SHP77 (cell line): ENCODE measurements at places on chromosomes 7 and 10.

DNA sequence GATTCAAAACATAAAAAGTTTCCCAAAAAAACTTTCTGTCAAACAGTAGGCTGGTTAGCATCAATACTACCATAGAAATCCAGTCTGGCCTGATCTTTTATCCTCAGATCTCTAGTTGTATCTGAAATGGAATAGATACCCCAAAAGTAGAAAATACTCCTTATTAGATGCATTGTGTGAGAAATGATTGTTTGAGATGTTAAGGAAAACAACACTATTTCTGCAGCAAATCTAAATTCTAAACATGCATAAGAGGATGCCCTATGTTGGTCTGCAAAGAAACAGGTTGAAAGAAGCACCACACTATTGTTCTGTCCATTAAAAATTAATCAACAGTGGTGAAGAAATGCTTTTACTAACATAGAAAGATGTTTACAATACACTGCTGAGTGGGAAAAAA, 121.0 kb downstream of the NPY start:
- DNase-seq = no peak

DNA sequence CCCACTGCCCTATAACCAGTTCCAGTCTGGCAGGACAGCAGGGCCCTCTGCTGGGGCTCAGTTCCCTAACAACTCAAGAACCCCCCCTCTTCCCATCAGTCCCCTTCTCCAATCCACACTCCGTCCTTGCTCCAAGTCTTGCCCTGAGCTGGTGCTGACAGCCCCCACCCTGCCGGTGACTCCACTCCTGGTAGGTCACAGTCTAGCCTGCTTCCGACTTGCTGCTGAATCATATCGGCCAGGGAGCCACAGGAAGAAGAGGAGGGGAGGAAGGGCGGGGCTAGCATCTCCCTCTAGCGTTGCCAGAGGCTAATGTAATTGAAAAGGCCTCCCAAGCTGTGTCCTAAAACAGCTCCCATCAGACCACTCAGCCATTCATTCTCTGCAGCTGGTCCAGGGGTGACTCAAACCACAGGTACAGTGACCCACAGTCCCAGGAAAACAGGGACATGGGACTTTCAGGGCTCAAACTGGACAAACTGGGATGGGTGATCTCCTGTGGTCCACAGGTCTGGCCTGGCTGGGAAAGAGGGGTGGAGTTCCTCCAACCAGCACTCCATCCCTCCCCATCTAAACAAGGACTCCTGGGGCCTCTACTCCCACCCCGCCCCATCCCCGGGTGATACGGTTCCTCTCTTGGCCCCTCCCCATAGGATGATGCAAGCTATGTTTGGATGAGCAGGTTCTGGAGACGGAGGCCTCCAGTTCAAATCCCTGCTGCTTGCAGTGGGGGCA, 158.8 kb downstream of the SH3PXD2A start:
- peak; percentile 62 for DNase-seq

GRCh38 chr7:46900312-46901263, 681.3 kb downstream of the TNS3 start:
- no peak for DNase-seq

DNA sequence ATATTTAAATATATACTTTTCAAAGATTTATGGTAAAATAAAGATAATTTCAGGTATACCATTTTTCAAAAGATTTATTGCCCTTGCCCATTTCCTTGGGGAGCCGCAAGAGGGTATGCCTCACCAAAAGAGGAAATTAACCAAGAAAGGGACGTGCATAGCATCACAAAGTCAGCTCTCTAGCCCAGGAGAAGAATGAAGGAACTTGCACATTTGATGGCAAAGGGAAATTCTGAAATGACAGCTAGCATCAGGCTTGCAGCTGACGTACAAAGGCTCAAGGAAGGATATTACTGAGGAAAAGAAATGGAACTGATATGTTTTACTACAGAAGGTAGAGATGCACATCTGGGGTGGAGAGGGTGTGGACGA, 93.6 kb upstream of the RSU1 start:
- DNase-seq = no peak

DNA sequence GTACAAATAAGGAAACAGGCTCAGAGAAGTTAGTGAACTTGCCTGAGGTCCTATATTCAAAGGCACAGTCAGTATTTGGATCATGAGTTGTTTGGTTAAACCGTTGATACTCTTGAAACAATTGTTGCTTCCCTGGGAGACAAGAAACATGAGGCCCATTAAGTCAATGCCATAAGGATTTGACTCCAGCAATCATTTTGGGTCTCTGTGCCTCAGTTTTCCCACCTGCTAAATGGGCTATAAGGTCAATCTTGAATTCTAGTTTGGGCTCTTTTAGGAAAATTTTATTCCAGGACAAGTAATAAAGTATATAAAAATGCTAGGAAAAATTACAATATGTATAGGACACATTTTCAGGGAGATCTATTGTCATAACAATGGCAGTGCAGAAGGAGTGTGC, 202.1 kb downstream of the TMEM26 start:
- no peak for DNase-seq

- no peak for DNase-seq
Observed at GRCh38 chr7:74051193-74051592, 23.2 kb downstream of the ELN start.

DNA sequence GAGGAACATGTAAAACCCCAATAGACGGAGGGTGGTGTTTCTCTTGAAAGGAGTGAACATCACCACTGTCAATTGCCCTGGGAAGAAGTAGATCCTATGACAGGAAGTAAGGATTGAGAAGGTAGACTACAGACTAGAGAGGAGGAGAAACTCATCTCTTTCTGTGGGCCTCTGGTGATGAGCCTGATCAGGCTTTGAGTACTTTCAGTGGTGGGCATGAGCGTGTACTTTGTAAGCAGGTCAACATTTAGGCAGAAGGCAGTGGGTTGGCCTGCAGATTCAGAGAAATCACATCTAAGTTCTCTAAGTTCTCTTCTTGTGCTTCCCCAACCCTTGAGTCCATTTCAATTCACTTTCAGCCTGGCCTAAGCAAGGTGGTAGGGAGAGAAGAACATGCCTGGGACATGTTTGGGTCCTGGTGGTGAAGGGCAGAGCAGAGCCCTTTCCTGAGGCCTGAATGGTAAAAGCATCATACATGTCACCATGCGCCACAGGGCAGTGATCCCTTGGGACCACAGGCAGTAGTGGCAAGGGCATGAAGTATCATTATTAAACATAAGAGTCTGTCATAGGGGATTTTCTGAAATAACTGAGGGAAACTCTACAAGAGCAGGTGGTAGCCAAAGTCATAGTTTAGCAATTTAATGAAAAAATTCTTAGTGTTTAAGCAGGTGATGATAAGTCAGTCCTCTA, 56.4 kb upstream of the ANKRD1 start:
- DNase-seq = no peak

DNA sequence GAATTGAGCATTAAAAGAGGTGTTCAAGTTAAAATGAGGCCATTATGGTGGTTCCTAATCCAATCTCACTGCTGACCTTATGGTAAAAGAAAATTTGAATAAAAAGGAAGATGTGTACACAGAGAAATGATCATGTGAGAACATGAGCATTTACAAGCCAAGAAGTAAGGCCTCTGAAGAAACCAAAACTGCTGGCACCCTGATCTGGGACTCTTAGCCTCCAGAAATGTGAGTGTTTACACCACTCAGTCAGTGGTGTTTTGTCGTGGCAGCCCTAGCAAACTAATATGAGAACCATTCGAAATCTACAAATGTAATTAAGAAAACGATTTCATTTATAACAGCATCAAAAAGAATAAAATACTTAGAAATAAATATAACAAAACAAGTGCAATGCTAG, 6.8 kb upstream of the PLXDC2 start:
- DNase-seq = no peak

GRCh38 chr7:92598310-92598981, 8.3 kb upstream of the FAM133B start:
- DNase-seq = no peak

- DNase-seq = no peak
Observed at GRCh38 chr10:118076705-118077104, 30.0 kb upstream of the RAB11FIP2 start.

DNA sequence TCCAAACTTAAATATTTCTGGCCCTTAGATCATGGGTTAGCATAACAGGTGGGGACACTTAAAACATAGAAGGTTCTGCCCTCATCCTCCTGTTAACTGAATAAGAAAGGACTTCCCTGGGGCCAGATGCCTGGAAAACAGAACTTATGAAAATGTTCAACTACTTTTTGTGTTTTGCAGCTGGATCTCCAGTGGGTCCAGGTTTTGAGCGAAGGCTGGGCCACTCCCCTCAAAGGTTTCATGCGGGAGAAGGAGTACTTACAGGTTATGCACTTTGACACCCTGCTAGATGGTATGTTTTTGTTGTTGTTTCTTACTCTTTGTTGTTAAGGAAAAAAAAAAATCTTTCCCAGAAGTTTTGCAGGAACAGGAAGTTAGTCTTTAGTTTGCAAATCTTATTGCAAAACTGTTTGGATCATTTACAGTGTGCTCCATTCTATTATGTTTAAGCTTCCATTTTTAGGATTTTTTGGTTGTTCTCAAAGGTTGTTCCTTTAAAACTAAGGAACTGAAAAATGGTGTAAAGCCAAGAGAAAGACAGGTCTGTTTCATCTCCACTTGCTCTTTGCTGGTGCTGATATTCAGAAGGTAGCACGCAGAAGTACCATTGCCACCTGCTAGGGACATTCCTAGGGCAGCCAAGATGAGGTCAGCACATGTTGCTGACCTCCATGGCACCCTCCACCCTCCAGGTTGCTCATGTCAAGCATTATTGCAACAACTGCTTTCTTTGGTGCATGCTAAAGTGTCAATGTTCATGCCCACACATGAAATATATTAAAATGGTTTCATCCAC, 56.1 kb downstream of the PAPSS2 start:
- DNase-seq = no peak

DNA sequence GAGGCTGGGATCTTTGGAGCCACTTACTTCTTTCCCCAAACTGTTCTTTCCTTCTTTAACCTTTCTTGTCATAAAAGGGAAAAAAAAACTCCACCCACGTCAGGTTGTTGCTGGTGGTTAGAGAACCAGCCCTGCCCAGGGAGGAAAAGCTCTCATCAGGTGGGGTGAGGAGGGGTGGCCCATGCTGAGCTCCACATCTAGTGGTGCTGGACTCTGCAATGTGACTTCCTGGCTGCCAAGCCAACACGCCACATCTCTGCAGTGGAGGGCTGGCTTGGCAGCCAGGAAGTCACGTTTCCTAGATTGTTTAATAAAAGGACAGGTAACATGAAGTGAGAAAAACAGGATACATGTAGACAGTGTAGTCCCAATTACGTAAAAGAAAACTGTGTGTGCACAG, 37.4 kb downstream of the WIPF3 start:
- DNase-seq = no peak

- DNase-seq = no peak
Observed at GRCh38 chr7:4236389-4236788, 445.7 kb upstream of the FOXK1 start.

- DNase-seq = peak; percentile 29
Observed at GRCh38 chr10:86730227-86730626, 26.2 kb upstream of the BMPR1A start.

DNA sequence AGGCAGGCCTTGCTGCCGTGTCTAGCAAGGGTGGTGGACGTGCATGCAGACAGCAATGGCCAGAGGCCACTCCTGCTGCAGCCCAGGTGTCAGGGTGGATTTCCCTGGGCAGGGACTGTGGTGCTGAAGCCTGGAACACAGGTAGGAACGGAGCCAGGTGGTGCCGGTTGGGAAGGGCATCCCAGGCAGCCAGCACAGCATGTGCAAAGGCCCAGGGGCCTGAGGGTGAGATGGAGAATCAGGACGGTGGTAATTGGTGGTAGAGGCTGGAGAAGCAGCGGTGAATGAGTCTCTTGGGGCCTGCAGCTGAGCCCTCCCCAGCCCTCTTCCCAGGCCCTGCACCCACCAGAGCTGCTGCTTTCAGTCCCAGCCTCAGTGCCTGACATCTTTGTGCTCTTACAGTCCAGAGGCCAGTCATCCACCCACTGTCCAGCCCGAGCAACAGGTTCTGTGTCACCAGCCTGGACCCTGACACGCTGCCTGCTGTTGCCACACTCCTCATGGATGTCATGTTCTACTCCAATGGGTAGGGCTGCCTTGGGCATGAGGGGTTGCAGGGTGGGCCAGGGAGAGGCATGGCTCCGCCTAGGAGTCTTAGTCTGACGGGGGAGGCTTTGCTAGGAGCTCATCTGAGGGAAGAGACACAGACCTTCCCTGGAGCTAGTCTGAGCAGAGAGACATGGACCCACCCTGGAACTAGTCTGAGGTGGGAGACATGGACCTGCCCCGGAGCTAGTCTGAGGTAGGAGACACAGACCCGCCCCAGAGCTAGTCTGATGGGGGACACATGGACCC, 54.3 kb downstream of the CASTOR2 start:
- no peak for DNase-seq

DNA sequence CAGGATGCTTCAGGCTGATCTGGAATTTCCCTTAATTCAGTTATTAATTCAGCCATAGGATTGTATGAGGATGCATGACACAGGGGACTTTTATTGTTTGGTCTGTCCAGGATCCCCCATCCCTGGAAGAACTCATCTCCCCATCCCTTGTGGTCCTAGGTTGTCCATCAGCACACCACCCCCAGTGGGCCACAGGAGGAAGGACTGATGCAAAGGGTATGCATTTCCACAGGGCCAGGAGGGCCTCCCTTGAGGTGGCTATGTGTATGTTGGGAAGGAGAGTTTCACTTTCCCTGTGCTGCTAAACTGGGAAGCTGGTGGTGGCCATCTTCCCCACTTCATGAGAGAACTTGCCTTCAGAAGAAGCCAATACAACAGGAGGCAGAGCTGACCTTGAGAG, 44.6 kb upstream of the GRB10 start:
- no peak for DNase-seq

DNA sequence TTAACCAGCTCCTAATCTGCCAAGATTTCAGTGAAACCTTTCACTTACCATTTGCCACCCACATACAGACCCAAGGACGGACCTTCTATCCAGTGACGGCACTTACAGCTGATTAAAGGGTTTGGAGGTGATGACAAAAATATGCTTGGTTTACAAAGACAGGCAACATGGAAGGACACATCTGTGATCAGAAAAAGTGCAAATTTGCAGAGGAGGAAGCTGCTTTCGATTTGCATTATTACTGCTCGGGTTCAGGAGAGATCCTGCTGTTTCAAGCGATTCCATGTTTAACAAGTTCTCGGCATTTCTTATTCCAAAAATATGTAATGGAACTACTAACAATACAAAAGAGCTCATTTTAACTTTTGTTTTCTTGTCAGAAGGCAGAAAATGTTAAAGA, 109.0 kb downstream of the JAZF1 start:
- no peak for DNase-seq

GRCh38 chr7:41420421-41420820, 282.5 kb downstream of the INHBA start:
- DNase-seq = no peak

- DNase-seq = no peak
Observed at GRCh38 chr10:110522365-110522988, 24.8 kb downstream of the DUSP5 start.

DNA sequence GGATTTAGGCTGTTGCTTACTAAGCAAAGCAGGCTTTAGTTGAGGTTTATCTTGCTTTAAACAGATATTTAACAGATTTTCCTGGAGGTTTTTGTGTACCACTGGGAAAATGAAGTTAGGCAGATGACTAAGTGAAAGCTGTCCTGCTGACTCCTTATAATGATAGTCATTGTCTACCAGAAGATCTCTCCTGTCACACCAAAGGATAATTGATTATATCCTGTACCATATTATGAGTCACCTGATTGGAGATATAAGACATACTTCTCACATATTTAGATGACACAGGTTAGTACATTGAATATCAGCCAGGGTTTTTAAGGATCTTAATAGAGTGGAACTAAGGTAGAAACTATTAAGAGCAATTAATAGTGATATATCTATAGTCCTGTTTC, 68.4 kb downstream of the PTEN start:
- DNase-seq = no peak

GRCh38 chr10:113309791-113310190, 243.1 kb upstream of the HABP2 start:
- DNase-seq = no peak

- DNase-seq = no peak
Observed at GRCh38 chr7:46034056-46034768, 113.1 kb upstream of the IGFBP3 start.
